Mesendoderm (in vitro differentiated cells): ENCODE measurements at places on chromosomes 1 and 21.

DNA sequence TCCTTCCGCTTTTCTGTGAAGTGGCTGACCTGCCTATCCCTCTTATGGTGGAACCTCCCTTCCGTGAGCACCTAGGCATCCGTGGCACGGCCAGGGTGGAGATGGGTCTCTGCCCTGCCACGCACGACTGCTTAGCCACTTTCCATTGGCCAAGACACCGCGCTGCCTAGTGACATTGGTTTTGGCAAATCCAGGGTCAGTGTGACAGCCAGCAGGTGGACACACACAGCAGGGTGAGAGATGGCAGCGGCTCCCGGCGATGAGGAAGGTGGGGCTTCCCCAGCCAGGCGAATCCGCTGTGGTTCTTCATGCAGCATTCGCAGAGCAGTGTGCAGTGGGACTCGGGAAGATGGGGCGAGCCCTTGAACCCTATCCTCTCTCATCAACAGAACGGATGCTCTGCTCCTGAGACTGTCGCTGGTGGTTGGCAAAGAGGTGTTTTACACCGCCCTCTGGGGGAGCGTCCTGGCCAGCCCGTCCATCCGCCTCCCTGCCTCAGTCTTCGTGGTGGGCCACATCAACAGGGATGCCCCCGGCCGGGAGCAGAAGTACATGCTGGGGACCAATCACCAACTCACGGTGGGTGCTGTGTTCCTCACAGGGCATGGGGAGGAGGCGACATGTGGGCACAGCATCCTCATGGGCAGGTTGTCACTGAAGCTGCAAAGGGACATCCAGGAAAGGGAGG, 51.8 kb downstream of the DOP1B start:
- DNase-seq: no peak

GRCh38 chr1:165936542-165936941, 109.1 kb downstream of the UCK2 start:
- DNase-seq: no peak

DNA sequence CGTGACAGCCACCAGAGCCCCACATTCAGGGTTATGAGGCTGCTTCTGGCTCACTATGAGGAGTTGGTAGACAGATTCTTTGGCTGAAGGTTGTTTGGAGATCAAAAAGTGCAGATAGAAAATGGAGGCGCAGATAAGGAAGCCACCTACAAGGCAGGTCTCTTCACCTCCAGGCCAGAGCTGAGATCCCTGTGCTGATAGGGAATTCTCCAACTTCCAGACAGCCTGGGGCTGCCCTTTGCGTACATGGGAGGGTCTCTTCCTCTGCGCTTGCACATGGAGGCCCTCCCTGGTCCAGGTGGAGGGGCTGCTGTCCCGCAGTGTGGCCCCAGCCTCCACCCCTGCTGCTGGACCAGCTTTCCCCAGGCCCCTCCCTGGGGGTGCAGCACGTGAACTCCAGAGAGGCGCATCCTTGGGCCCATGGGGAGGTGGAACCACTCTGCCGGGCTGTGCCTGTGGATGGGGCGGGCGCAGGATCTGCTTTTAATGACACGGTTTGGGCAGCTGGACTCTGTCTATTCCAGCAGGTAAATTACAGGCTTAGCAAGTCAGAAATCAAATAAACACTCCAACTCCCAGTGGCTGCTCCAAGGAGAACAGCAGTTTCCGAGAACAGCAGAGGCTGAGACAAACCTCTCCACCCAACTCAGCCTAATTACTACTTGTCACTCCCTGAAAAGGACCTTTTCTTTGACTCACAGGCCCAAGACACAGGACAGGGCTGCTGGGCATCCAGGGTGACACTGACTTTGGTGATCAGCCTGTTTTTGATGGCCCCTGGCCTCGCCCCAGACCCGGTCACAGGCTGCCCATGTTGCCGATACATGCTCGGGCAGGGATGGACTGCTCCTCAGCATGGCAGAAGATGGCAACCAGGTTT, 12.4 kb downstream of the OXCT2 start:
- DNase-seq: no peak

DNA sequence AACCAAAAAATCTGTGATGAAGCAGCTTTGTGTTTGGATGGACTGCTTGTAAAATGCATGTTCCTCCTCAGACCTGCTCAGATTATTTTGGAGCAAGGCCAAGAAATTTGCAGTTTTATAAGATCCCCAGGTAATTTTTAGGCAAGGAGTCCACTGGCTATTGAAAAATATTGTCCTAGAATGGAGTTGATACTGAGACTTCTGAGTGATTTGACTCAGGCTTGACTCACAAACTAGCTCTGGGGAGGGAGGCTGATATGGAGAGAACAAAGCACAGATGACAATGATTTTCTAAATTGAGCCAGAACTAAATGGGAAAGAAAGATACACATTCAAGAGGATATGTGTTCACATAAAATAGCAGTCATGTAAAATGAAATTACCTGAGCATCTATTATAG, 36.7 kb downstream of the AGL start:
- no peak for DNase-seq

DNA sequence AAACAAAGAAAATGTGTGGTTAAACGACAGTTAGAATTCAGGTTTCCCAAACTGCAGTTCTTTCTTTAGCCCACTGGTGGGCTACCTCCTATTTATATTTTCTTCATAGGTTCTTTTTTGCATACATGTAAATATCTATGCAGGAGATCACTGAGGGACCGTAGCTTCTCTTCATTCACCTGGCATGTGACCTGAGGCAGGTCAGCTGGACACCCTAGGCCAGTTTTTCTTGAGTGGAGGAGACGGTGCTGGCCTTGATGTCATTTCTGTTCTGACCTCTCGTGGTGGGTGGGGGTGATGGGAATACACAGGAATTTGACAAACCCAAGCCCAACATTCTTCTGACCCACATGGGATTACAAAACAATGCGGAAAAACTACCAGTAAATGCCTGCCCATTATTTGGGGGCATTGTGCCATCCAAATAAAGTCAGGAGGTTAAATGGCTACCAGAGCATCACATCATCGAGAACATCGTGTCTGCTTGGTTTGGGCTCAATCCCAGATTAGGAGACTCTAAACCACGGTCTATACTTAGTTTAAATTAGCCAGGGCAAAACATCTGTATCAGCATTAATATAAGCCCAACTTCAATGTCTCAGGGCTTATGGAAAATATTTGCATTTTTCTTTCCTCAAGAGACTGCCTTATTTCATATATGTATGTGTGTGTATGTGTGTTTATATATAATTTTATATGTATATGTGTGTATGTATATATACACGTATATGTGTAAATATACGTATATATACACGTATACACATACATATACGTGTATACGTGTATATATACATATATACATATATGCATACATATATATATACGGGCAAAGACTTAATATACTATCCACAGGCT, 7.4 kb upstream of the IRF2BP2 start:
- DNase-seq: peak; percentile 79

DNA sequence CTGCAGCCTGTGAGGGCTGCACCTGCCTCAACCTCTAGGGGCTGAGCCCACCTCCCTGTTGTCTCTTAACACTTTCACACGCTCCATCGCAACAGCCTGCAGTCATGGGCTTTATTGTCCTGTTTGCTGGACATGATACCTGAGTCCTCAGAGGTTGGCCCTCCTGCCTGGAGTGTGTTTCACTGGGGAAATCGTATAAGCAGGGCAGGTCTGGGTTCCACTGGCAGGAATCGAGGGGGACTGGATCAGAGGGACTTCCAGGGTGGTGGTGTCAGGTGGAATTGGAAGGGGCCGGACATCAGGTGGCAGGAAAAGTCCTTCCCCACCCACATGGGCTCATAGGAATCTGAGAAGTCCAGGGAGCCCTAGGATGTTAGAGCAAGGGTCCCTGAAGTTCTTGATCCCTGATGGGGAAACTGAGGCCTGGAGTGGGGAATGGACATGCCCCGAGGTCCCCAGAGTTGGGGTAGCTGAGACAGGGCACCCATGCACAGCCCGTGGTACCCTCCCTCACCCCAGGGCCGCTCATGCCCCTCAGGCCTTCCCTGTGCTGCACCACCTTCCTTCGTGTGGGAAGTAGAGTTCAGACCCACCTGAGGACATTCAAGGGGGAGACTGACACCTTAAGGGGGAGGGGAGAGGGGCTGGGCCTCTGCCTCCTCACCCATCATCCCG, 66.6 kb downstream of the PIK3CD start:
- DNase-seq: no peak

DNA sequence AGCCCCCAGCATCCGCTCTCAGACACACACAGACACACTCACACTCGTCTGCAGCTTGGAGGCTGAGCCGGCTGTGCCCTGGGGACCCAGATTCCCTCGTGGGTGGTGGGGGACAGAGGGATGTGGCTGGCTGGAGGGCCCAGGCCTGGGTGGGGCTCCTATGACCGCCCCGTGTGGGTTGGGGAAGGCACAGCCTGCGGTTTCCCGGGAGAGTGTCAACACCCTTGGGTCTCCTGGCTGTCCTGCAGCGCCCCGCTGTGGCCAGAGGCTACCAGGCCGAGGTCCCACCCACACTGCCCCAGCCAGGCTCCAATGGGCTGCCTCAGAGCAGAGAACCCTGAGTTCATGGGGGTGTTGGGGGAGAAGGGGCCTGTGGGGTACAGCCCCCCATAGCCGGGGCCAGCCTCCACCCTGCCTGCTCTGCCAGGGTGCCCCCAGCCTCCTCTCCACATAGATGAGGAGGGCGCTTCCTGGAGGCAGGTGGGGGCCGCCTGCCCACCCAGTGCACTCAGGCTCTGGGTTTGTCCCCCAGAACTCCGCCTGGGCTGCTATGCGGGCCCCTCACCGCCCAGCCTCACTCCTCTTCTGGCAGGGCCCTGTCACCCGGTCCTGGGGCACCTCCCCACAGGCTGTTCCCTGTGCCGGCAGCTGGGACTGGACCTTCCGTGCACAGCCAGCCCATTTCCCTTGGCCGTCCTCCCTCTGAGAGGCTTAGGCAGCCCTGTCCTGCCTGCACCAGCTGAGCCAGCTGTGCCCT, at the start of gene TTC34:
Gene TTC34 (minus strand): TSS at position 159 of the 757 bp plus-strand sequence. CDS start 866 bp downstream, outside the sequence.
- peak; percentile 30 for DNase-seq

GRCh38 chr1:47229886-47230691, 1.9 kb downstream of the TAL1 start:
- no peak for DNase-seq

GRCh38 chr1:214264196-214264595, 16.8 kb upstream of the SMYD2 start:
- no peak for DNase-seq

DNA sequence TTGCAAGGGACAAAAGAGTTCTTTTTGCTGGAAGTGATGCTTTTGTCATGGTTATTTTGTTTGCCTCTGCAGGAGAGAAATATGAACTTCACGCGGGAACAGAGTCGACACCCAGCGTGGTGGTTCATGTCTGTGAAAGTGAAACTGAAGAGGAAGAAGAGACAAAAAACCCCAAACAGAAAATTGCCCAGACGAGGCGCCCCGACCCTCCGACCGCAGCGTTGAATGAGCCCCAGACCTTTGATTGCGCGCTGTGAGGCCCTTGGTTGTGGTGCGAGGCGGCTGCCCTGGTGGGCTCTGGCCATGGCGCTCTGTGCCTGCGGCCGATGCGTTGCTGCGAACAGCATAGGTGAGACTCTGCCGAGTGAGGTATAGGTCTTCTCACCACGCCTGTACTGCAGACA, 20.9 kb upstream of the NCMAP start:
- DNase-seq: no peak

DNA sequence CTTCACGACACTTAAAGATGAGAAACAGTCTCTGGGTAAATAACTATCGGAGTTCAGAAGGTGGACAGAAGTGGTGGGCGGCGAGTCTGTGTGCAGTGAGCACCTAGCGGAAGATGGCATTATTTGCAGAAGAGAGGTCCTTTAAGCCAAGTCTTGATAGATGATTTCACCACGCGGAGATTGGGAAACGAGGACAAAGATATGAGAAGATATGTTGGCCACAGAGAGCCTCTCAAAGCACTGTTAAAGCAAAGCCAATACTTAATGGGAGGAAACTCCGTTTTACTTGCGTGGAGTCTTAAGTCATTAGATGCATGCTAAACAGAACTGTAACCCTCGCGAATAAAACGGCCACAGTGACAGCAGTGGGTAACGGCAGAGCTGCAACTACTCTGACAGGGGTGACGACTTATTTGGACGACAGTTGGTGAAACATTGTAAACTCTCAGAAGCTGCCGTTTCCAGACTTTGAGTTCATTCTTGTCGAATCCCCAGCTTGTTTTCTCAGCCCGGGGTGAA, 577 bp upstream of the CEP350 start:
- no peak for DNase-seq

DNA sequence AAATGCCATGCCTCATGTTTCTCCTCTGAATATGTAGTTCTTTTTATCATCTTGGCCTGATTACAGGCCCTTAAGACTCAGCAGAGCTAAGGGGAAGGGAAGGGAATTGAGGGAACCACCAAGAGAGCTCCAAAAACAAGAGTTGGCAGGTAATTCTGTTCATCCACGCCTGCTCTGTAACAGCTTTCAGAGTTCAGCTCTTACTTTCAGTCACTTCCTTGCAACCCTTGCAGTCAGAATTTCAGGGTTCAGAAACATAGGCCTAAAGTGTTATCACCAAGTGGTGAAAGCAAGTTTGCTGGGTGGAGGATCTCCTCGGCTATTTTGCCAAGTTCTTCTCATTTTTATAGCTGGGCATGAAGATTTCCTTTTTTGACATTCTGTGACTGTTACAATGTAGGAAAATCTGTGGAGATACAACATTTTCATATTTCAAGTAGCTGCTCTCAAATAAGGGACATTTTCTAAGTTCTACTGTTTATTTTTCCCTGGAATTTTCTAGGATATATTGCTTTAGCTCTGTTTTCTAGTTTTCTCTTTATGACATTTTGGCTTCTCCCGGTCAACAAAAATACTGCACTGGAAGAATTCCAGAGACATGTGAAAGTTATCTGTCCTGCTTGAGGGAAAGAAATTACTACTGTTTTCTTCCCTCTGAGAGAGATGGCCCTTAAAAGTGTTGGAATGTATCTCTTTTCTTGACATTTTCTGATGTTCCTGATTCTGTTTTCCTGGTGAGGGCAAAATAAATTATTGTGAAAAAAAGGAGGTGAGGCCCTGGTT, 251.8 kb upstream of the ST6GALNAC5 start:
- no peak for DNase-seq
